Naive thymus-derived CD8-positive, alpha-beta T cell (primary cell): ENCODE measurements at places on chromosomes 12 and 14. TPM values are rescaled to one million over a fixed set of nuclear protein-coding genes. Genes with fewer than 3 reads are reported as not detected.

The FRMD6 gene
- total RNA-seq, result 4.2 TPM

The HCAR2 gene
- not detected for total RNA-seq

The SLC25A21 gene
- not detected for total RNA-seq

The FOXG1 gene
- total RNA-seq, result not detected

DNA sequence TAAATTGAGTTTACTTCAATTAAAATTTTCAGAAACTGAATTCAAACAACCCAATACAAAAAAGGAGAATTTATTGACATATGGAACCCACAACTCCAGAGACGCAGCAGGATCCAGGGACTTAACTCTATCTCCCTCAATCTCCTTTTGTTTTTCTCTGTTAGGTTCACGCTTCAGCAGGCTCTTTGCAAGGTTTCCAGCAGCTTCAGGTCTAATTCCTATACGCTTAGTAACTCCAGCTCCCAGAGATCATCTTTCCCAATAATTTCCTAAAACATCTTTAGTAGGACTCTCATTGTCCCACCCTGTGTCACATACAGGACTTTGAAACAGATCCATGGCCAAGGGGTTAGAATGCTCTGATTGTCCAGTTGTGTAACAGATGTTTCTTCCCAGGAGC is 175.2 kb downstream of the RMST start:
- no peak overlapping the region for H3K27ac ChIP-seq
- H3K4me1 ChIP-seq, result no peaks in the 10 kb centered on the region
- no peak for DNase-seq
- no peaks in the 10 kb centered on the region for H3K27me3 ChIP-seq

DNA sequence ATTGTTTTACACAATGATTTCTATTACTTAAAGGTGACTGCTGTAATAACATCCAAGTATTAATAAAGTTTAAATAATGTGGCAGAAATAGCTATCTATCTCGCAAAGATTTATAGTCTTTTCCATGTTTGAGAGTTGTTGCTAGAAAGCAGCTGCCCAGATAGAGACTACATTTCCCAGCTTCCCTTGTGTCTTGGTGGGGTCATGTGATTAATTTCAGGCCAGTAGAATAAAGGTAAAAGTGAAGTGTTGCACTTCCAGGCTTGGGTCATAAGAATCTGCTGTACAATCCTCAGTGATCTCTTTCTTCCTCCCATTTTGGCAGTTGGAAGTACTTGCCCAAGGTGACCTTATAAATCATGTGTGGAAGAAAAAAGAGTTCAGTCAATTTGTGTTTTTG is 449.7 kb upstream of the USP15 start:
- H3K27me3 ChIP-seq, result peaks cover 2% of the 10 kb centered on the region
- no peaks in the 10 kb centered on the region for H3K4me1 ChIP-seq
- no peak overlapping the region for H3K27ac ChIP-seq
- no peak for DNase-seq
- H3K36me3 ChIP-seq, result no peaks in the 10 kb centered on the region
- H3K4me3 ChIP-seq, result no peak overlapping the region

DNA sequence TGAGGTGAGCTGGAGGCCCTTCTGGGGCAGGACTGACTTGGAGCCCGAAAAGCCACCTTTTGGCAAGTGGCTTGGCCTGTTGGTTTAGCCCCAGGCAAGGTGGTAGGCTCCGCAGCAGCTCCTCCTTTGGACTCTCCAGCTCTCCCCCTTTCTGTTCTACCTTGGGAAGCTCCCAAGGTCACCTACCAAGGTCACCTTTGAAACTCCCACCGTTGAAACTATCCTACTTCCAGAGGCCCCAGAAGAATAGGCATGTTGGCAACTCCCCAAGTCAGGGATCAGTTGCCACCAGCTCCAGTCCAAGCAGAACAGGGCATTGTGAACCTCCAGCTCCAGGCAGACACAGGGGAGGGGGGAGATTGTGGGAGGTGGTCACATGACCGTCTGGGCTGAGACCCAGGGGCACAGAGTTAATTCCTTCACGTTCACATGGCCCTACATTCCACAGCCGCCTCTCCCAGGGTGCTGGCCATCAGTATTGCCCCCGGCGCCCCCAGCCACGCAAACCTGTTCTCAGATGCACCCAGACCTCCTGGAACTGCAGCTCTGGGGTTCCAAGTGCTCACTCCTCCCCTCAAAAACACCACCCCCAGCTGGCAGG is 14.4 kb downstream of the IRF2BPL start:
- no peaks in the 10 kb centered on the region for H3K36me3 ChIP-seq
- H3K4me1 ChIP-seq, result peaks cover 13% of the 10 kb centered on the region
- H3K4me3 ChIP-seq, result no peak overlapping the region
- no peaks in the 10 kb centered on the region for H3K27me3 ChIP-seq
- no peak for DNase-seq

DNA sequence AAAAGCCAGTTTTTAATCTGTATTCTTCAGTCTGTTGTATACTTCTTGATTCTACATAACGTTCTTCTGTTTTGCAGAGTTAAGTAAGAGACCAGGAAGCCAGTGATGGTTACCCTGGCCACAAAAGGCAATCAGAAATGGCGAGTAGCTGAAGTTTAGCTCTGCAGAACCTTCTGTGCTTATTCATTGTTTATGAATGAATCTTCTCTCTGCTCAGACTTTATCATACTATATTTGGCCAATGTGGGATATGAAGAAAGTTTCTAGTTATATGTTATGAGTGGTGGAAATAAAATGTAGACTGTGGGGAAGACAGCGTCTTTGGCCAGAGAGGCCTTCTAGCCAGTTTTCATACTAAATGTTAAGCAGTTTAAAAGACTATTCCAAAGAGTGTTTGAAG is 249.9 kb upstream of the RGS6 start:
- H3K27me3 ChIP-seq, result no peaks in the 10 kb centered on the region
- H3K36me3 ChIP-seq, result peaks cover 54% of the 10 kb centered on the region
- no peak overlapping the region for H3K27ac ChIP-seq
- no peak for DNase-seq
- peaks cover 2% of the 10 kb centered on the region for H3K4me1 ChIP-seq
- no peak overlapping the region for H3K4me3 ChIP-seq

DNA sequence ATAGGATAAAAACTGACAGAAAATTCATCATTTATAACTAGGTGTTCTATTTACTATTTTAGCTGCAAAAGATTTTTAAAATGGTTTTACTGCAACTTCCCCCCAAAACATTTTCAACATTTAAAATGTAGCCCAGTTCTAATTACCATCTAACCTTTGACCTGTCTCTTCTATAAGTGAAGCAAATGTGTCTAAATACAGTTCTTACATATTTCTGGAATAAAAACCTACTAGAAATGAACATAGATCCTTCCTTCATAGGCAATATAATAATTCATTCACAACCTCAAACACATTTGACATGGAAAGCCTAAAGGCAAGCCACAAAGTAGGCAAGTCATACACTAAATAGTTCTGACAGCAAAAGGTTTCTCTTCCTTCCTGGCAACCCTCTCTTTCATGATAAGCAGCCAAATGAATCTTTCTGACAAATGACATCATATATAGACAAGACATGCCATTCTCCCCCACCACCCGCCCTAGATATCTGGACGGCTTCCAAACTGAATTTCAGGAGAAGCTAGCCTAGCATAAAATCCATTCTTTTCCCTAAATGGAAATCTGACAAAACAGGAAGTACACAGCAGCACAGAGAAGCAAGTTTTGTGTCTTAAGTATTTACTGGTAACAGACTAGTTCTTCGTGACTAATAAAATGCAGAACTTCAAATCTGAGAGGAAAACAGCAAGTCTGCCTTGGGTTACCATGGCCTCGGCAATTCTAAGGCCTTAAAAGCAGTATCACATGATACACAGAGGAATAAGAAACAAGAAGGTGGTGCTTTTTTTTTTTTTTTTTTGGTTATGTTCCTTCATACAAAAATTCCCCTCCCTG is 17.2 kb upstream of the ARID4A start:
- peaks cover 69% of the 10 kb centered on the region for H3K4me1 ChIP-seq
- DNase-seq, result peak; percentile 24
- H3K27ac ChIP-seq, result peak overlapping the region; percentile 96
- no peaks in the 10 kb centered on the region for H3K27me3 ChIP-seq

DNA sequence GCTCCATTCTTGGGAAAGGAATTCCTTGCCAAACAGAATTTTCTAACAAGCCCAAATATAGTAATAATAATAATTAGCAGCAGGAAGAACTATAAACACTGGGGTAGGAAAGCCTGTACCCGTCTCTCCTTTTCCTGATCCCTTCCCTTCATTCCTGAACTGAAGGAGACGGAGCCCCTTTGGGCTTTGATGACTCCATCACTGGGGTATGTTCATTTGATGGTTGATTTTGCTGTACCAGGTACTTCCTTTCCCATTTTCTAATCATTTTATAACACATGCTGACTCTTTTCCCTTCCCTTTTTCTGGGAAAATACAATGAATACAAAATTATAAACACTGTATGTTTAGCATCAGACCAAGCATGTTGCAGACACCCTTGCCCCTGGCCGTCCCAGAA is 3.6 kb upstream of the RCOR1 start:
- H3K4me1 ChIP-seq, result peaks cover 4% of the 10 kb centered on the region
- no peak for DNase-seq
- no peak overlapping the region for H3K4me3 ChIP-seq
- no peaks in the 10 kb centered on the region for H3K27me3 ChIP-seq
- no peaks in the 10 kb centered on the region for H3K36me3 ChIP-seq

DNA sequence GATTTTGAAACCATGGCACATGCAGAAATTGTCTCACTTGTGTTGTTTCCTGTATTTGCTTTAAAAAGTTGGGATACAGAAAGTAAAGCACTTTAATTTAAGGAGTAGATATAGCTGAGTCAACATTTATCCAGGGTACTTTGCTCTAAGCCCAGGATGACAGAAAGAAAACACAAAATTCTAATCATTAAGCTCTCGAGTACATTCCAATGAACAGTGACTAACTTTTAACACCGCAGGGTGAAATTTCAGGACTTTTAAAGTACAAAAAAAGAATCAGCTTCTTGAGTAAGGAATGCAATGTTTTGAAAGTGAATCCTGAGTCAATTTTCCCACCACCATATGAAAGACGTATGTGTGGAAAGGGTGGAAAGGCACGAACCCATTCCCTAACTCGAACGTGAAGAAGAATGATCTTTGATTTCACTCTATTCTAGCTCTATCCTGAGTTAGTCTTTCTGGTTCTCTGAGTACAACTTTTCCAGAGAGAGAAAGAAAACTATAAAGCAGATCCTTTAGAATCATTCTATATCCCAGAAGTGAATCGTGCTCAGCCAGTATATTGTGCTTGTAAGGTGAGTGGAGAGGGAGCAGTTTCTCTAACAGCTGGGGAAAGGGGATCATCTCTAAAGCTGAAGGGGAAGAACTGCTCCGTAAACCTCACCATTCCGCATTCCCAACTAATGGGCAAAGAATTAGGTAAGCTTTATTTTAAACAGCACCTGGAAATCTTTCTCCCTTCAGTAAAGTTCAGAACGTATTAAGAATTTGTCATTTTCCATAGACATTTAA is 779.0 kb upstream of the FLRT2 start:
- H3K4me3 ChIP-seq, result no peak overlapping the region
- no peaks in the 10 kb centered on the region for H3K27me3 ChIP-seq
- no peak overlapping the region for H3K27ac ChIP-seq
- no peak for DNase-seq
- peaks cover 2% of the 10 kb centered on the region for H3K4me1 ChIP-seq
- no peaks in the 10 kb centered on the region for H3K36me3 ChIP-seq

- H3K36me3 ChIP-seq, result no peaks in the 10 kb centered on the region
- H3K27ac ChIP-seq, result no peak overlapping the region
- H3K4me1 ChIP-seq, result no peaks in the 10 kb centered on the region
- no peak for DNase-seq
- peaks cover 14% of the 10 kb centered on the region for H3K27me3 ChIP-seq
These were observed 37.7 kb upstream of the ASPG start for GRCh38 chr14:104047761-104048160.

- peaks cover 18% of the 10 kb centered on the region for H3K27me3 ChIP-seq
- H3K4me1 ChIP-seq, result no peaks in the 10 kb centered on the region
- no peak for DNase-seq
- no peak overlapping the region for H3K27ac ChIP-seq
These were observed 10.6 kb upstream of the PKP2 start for GRCh38 chr12:32907166-32907565.
